ENCODE measurements at places on chromosomes 3 and 15.

- DNase-seq = no peak
Measured at GRCh38 chr3:16012086-16012485, 162.4 kb upstream of the GALNT15 start.

- no peak for DNase-seq
Measured at GRCh38 chr3:152260529-152260928, 8.2 kb upstream of the MBNL1 start.

DNA sequence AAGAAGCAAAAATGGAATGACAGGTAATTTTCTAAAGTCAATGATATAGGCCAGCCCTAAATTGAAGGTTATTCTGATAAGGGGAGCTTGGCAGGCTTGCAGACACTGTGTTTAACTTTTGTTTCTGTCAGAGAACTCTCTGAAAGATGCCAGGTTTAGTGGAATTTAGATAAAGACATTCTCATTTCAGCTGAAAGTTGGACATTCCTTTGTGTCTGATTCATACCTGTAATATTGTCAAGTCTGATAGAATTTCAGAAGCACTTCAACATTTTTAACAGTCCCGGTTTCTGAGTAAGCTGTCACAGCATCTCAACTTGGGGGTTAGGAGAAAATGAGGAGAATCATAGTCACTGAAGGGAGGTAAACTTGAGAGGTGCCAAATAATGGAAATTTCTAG lies 84.0 kb downstream of the DIPK2A start:
- no peak for DNase-seq

- DNase-seq = no peak
Measured at GRCh38 chr15:91488452-91488851, 365.1 kb upstream of the SLCO3A1 start.

GRCh38 chr3:48157950-48158376 lies 30.3 kb downstream of the CDC25A start:
- no peak for DNase-seq

GRCh38 chr3:112088944-112089343 lies 2.8 kb downstream of the C3orf52 start:
- DNase-seq = no peak

GRCh38 chr15:77907824-77908751 lies 169.4 kb downstream of the TBC1D2B start:
- peak; percentile 57 for DNase-seq

- no peak for DNase-seq
Measured at GRCh38 chr3:167441256-167441655, 32.6 kb downstream of the SERPINI2 start.

DNA sequence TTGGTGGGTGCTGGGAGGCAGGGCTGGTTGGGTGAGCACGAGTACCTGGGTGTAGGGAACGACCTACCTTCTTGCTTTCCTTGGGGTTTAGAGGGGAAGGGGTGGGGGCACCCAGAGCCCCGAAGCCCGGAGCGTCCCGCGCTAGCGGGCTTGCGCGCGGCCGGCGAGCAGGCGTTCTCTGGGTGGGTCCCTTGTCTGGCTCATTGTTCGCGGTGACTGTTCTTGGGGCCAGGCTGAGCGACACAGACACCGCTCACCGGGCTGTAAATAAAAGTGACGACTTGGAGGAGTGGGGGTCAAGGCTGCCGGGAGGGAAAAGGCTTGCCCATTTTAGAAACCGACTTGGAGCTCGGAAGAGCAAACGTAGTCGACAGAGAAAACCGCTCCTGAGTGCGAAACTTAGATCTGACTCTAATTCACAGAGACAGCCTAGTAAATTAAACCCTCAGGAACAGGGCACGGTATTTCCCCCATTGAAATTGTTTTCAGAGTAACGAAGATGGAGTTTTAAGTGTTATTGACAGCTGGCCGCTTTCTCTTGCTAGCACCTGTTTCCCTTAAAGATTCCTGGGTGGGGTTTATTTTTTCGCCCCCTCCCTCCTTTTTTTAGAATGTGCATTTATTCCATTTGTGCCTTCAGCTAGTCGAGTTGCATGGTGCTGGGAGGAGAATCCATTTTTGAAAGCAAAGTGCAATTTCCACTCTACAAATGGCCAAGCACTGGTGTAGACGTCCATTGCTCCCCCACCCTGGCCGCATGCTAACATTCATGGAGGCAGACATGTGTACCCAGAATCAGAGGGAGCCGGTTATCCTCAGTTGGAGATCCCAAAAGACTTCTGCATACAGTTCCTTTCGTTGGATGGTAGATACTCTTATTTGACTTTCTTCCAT lies 532.1 kb upstream of the SEMA6D start:
- no peak for DNase-seq

GRCh38 chr15:63045465-63045840 lies 2.9 kb downstream of the TPM1 start:
- DNase-seq = peak; percentile 4

DNA sequence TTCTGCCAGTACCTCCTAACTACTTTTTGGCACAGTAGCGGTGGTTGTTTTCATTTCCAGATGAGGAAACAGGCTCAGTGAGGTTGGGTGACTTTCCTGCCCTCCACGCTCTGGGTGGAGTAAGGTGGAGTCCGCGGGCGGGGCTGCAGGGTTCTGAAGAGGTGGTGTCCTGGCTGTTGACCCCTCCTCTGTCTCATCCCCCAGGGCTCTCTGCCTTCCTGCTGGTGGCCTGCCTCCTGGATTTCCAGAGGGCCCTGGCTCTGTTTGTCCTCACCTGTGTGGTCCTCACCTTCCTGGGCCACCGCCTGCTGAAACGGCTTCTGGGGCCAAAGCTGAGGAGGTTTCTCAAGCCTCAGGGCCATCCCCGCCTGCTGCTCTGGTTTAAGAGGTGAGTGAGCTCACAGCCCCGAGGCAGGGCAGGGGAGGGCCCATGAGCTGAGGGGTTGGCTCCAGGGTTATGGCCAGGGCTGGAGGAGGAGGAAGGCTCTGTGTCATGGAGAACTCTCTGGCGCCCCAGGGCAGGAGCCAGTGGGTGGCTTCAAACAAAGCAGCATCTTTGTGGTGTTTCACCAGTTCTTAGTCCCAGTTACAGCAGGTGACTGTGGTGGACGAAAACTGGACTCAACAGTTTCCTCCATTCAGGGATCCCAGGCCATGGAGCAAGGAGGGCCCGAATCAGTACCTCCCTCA lies 10.4 kb downstream of the SLC28A1 start:
- no peak for DNase-seq

- DNase-seq = no peak
Measured at GRCh38 chr15:70379938-70380883, 282.5 kb upstream of the TLE3 start.

DNA sequence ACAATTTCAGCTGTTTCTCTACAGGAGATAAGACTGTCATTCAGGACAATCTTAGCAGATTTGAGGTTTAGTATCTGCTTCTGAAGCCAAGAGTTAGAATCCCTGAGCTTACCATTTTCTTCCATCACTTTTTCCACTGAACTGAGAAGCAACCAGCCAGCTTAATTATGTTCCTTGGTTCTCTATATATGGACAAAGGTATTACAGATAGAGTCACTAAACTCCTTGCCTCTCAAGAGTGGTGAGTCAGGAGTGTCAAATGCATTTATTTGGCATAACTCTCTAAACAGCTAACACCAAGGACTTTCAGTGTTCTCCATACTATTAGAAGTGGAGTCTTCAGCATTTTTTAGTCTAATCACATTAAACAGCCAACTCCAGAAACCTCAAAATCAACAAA lies 239.3 kb downstream of the ALCAM start:
- no peak for DNase-seq

- no peak for DNase-seq
Measured at GRCh38 chr3:197137751-197138150, 108.1 kb upstream of the MELTF start.

- no peak for DNase-seq
Measured at GRCh38 chr3:178289544-178290160, 246.6 kb upstream of the KCNMB2 start.

DNA sequence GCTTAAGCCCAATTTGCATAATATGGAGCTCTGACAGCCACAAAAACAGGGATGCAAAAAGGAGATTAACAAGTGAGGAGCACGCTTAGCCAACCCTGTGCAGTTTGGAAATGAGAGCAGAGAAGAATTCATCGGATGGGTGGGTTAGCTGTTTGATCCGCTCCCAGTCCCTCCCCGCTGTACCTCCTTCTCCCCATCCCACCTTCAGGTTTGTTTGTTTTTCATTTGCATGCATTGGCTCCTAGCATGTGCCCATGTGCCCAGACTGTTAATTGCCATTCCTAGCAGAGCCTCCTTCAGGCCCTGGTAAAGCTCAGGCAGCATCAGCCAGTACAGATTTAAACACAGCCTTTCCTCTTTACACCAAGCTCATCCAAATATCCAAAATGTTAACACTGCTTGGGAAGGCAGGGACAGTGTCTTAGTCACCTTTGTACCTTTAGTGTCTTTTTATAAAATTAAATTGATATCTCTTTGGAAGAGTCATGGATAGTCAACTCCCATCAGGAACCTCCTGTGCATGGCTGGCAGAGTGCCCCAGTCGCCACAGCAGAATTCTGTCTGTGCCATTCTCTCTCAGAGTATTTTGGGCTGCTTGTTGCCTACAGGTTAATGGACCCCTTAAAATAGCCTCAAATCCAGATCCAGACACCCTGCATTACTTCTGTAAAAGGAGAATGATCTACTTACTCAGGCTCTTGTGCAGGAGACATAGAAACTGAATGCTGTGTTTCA lies 244.2 kb downstream of the LSAMP start:
- DNase-seq = no peak

DNA sequence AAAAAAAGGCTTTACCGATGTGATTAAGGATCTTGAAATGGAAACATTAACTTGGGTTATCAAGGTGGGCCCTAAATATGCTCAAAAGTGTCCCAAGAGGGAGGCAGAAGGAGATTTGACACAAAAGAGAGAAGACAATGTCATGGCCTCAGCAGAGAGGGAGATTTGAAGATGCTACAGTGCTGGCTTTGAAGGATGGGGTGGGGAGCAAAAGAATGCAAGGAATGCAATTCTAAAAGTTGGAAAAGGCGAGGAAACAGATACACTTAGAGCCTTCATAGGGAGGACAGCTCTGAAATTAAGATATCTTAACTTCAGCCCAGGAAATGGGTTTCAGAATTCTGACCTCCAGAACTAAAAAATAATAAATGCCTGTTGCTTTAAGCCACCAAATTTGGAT lies 314.5 kb upstream of the CCDC54 start:
- no peak for DNase-seq

DNA sequence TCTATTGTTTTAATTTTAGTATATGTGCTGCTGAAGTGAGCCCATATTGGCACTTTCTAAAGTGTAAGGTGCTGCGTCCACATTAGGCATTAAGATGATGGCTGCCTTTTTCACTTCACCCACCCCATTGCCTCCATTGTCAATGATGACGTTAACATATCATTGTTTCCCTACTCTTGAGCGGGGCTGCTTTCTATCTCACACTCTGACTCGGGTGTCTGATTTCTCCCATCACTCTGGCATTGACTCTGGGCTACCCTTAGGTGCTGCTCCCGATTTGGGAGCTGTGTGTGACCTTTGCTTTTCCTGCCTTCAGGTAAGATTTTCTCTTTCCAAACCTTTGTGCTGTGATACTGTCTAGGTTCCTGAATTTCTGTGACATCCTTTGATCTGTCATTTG lies 28.8 kb downstream of the CGNL1 start:
- no peak for DNase-seq

GRCh38 chr15:77031376-77032050 lies 36.6 kb downstream of the PSTPIP1 start:
- no peak for DNase-seq

GRCh38 chr3:136929977-136930670 lies 27.7 kb upstream of the IL20RB start:
- DNase-seq = no peak

DNA sequence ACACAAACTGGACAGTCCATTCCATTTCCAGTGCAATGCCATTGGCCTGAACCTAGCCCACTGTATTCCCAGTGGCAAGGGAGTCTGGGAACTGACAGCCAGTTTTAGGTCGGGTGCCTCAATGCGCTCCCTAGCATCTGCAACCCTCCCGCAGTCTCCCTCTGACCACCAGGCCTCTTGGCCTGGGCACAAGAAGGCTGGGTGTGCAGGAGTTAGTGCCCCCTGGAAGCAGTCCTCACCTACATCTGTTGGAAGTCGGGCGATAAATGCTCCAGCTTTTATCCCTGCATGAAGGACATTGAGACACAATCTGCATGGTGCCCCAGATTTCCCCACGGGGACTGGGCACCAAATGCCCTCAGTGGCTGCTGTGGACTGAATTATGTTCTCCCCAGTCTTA lies 12.7 kb downstream of the C3orf22 start:
- no peak for DNase-seq

GRCh38 chr15:85545185-85545584 lies 164.8 kb downstream of the AKAP13 start:
- DNase-seq = no peak

DNA sequence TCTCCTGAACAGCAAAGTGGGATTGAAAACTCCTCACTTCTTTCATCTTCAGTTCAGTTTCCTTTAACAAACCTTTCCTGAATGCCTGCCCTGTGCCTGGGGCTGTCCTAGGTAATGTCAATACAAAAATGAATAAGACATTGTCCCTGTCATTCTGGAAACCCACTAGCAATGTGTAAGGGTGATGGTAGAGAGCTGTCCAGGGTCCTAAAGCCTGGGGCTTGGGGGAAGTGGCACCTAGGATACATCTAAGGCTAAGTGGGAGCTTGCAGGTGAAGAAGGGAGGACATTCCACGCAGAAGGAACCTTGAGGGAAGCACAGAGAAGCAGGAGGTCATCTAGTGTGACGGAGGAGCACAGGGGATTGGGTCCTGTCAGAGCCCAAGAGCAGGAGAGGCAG lies 212.7 kb upstream of the PPP2R3A start:
- DNase-seq = no peak

GRCh38 chr3:161964857-161965256 lies 468.2 kb downstream of the OTOL1 start:
- DNase-seq = no peak

DNA sequence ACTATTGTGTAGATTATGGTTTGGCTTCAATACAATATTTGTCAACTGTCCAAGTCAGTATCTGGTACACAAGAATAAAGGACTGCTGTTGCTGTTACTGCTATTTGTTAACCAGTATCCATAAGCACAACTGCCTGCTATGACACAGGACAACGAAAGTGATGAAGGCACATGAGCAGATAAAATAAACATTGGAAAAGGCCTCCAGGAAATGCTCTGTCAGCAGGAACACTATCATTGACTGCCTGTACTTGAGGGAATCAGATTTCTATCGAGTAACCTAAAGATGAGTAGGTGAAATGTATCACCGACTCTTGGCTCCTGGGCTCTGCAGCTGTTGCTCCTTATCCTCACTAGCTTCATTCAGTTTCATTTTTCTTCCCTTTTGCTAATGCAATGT lies 56.5 kb downstream of the FMN1 start:
- no peak for DNase-seq

GRCh38 chr3:181729341-181729869 lies 17.7 kb downstream of the SOX2 start:
- no peak for DNase-seq

- DNase-seq = no peak
Measured at GRCh38 chr3:18635215-18635614, 210.1 kb upstream of the SATB1 start.

- DNase-seq = peak; percentile 27
Measured at GRCh38 chr3:12663401-12663935, 449 bp downstream of the RAF1 start.

DNA sequence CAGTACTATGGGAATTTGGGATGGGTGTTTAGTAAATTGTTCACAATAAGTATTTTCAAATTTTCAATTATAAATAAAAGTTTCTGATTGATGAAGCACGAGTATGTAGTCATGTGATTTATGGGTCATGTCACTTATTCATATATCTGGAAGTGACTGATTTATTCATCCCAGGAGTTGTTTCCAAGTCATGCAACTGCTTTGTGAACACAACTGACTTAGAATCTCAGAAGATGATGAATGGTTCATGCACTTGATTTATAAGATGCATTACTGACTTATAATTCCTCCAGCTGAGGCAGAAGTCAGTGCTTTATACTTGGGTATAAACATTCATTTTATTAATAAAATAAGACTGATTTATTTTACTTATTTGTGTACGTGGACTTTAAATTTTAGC lies 137.8 kb upstream of the CBLB start:
- no peak for DNase-seq
